Fibroblast of lung (primary cell): ENCODE measurements at places on chromosomes 5 and 9. TPM values are rescaled to one million over a fixed set of nuclear protein-coding genes. Genes with fewer than 3 reads are reported as not detected.

Gene SKP2
- total RNA-seq: 10.6 and 11.0 TPM in 2 replicates

Gene EGFL7
- total RNA-seq: 6.2 and 7.9 TPM in 2 replicates

Gene ROPN1L
- 0.17 and 0.26 TPM in 2 replicates for total RNA-seq

Gene RMRP
- total RNA-seq: 67,954 and 162,287 TPM in 2 replicates

- DNase-seq: no peak
These were observed 436.2 kb downstream of the SH3GL2 start for GRCh38 chr9:18015116-18015515.

DNA sequence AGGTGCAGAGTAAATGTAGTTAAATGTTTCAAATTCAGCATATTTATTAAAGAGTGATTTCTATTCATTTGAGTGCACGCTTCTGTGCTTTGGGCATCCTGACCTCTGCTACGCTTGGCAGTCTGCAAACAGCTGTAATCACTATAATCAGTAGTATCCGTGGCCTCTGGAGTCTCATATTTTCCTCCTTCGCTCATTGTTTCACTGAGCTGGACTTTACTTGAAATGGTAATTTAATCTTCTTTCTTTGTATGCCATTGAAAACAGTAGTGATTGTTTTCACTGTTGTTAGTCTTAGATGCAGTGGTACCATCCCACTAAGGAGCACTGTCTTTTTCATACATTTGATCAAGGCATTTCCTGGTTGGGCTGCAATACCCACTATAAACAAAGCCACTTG lies 43.5 kb upstream of the CAVIN4 start:
- DNase-seq: no peak

- no peak for DNase-seq
These were observed 83.9 kb upstream of the CYLC2 start for GRCh38 chr9:102911185-102911584.

- DNase-seq: no peak
These were observed 161.6 kb downstream of the ASTN2 start for GRCh38 chr9:117253261-117253660.

GRCh38 chr5:159735749-159736660 lies 180.3 kb upstream of the ADRA1B start:
- peak; percentile 43 for DNase-seq

DNA sequence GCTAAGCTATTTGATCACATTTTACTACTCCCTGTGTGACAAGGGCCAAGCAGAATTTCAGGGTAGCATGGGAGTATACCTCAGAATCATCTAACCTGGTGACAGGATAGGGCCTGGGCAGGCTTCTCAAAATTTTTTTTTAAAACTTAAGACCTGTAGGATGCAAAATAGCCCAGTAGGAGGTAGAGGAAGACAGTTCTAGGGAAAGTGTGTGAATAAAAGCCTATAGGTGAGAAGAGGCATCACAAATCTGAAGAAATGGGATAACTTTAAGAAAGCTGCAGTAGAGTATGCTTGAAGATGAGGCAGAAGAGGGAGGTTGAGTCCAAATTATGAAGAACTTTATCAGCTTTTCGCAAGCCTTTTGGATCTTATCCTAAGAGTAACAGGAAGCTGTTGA lies 32.3 kb downstream of the CNTRL start:
- DNase-seq: no peak

DNA sequence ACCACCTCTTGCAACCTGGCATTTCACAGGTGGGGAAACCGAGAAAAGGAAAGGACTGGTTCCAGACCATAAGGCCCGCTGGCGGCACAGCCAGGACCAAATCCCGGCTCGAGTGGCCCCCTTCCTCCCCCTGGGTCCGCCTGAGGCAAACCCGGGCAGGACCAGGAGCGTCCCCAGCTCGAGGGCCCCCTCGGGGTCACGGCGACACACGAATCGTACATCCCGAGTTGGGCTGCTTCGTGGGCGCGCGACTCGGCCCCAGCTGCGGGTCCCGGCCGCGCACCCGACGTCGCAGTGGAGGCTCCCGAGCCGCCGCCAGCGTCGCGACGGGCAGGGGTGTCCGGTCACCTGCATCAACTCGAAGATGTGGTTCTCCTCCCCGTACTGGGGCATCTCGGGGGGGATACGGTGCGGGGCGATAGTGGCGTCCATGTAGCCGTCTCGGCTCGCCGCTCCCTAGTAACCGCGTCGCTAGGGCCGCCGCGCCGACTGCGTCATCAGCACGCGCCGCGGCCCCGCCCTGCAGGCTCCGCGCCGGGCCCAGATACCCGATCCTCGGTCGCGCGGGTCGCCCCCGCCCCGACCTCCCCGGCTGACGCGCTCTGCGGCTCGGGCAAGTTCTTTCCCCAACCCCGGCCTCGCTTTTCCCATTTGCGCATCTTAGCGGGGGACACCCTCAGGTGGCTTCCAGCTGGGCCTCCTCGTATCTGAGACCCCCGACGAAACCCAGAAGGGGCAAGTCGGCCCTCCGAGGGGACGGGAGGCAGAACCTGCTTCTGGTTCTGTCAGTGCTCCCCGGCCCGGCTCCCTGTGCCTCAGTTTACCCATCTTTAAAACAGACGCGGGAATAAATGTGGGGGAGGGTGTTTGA lies at the start of gene AK8:
TSS of gene AK8 (minus strand) at position 461 of the 871 bp plus-strand sequence. CDS start at position 432, 29 bp downstream.
- peak; percentile 69 for DNase-seq

DNA sequence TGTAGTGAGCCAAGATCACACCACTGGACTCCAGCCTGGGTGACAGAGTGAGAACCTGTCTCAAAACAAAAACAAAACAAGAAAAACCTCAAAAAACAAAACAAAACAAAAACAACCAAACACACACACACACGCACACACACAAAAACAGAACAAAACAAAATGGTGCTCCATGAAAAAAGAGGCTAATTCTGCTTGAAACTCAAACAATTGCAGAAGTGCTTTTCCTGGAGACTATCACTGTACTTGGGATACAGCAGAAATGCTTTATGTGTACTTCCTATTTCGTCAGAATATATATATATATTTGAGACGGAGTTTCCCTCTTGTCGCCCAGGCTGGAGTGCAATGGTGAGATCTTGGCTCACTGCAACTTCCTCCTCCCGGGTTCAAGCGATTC lies 49.9 kb upstream of the HSPA9 start:
- no peak for DNase-seq
